ENCODE measurements at places on chromosomes 3 and 15.

- DNase-seq: no peak
These were observed 50.0 kb downstream of the RLBP1 start for GRCh38 chr15:89171136-89172072.

DNA sequence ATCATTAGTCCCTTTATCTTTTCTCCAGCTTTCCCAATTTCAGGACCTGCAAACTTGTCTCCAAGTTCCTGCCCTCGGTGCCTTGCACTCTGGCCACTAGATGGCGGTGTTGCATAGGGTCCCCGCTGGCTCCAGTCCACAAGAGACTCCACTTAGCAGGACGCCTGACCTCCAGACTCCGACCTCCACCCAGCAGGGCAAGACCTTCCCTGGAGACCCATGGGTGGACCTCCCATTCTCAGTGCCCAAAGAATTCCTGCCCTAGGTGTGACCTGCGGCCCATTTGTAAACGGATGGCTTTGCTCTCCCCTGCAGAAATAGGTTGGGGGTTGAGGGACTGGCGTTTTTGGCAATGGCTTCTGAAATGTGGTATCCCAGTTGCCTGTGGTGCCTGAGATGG is 82.6 kb downstream of the LSM3 start:
- DNase-seq: peak; percentile 69

- DNase-seq: no peak
These were observed 114.0 kb downstream of the FAM174B start for GRCh38 chr15:92541291-92542200.

GRCh38 chr3:56800130-56800831 is 1.5 kb downstream of the ARHGEF3 start:
- DNase-seq: peak; percentile 59

- DNase-seq: no peak
These were observed 221.4 kb upstream of the NANOGP8 start for GRCh38 chr15:35306361-35306981.

DNA sequence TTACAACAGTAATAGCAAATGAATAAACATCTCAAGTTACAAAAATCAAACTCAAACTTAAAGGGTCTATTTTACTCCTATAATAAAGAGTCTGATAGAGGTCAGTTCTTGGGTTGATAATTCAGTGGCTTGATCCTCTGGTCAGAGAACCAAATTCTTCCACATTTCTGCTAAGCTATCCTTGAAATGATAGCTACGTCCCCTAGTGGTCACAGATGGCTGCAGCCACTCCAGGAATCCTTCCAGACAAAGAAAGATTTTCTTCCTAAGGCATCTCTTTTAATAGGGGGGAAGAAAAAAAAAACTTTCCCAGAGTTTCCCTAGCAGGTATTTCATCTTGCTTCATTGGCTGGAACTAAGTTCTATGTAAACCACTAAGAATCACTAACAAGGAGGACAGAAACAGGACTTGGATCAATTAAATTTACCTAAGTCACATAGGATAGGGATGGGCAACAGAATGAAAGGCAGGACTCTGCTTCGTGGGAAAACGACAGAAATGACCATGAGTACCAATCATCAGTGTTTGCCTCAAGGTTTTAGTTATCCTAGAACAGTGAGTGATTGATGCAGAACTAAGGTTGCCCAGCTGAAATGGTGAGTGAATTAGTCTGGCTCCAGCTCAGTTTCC is 160.7 kb downstream of the STAC start:
- DNase-seq: no peak

All from stimulated activated CD8-positive, alpha-beta memory T cell treated with anti-CD3 and anti-CD28 coated beads, Interleukin-2, amount 100 ng/mL, for 48 hours (primary cell).